ENCODE measurements at places on chromosomes 4 and X.

DNA sequence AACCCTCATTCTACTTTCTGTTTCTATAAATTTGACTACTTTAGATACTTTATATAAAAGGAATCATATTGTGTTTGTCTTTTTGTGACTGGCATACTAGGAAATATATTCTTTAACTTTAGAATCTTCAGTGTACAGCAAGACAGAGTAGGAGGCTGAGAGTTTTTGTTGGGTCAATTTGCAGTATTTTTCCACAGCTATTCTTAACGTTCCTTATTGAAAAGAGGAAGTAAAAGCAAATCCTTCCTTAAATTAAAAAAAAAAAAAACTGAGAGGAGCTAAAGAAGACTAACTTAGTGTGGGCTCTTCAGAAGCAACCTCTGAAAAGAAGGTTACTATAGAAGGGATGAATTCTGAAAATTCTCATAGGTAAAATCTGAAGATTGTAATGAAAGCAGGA lies 1194.6 kb downstream of the ADGRL3 start:
- DNase-seq = no peak

DNA sequence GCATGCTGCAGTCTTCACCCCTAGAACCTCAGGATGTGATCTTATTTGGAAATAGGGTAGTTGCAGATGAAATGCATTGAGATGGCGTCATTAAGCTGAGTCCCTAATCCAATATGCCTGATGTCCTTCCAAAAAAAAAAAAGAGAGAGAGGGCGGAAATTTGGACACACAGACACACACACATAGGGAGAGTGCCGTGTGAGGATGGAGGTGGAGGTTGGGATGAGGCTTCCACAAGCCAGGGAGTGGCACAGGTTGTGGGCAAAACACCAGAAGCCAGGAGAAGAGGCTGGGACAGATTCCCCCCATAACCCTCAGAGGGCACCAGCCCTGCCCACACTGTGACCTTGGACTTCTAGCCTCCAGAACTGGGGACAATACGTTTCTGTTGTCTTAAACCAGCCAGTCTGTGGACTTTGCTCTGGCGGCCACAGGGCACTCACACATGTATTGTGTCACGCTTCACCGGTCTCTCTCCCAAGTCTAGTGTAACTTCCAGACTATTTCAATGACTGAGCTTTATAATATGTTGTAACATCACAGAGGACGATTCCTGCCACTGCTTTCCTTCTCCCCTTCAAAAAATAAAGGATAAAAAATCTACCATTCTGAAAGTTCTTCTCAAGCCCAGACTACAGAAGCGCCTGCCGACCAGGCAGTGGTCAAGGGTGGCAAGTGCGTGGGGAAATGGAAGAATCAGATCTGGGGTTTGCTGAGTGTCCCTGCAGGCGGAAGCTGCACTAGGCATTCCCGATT lies 35.8 kb upstream of the MAN2B2 start:
- no peak for DNase-seq

- DNase-seq = no peak
Measured at GRCh38 chrX:107704181-107704580, 71.4 kb downstream of the TSC22D3 start.

DNA sequence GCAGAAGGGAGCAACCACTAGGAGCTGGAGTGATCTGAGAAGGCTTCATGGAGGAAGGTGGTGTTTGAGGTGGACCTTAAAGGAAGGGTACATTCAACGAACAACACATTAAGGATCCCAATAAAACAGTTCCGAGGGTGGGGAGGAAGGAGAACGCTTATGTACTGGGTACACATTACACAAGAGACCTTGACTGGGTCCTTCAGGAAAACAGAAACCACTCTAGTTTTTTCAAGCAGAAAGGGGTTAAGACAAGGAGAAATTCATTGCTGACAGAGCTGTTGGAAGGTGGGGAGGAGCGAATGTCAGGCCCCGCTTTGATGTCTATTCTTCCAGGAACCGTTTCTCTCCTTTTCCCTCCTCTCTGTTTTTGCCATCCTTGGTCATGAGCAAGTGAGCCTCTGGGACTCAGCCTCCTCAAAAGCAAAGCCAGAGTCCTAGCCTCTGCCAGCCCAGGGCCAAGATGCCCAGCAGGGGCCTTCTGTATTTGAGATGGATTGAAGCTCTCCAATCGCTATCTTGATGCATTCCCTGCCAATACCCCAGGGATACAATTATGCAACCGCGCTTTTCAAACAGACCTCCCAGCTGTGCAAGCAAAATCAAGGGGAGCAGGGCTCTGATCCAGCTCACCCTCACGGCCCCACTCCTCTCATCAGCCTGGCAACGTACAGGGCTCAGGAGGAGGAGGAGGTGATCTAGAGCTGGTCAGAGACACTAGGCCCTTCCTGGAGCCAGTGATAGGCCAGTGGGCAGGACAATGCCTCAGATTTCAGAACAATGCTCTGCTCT lies 48.4 kb downstream of the ZBTB49 start:
- DNase-seq = no peak

DNA sequence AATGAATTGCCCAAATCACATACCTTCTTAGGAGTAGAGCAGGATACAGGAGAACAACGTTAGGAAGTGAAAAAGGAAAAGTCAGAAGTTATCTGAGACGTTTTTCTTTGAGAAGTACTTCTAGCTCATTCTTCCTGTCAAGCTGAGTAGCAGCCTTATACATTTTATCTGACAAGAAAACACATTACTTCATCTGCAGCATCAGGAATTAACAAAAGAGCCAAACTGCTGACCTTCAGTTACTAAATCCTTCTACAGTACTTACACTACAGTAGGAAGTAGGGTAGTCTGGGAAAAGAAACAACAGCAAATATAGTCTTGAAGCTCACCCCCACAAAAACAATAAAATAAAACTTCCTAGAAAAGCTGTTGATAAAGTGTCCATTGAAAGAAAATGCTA lies 57.0 kb downstream of the ATP11C start:
- DNase-seq = no peak

GRCh38 chrX:150841456-150842197 lies 56.8 kb downstream of the CD99L2 start:
- no peak for DNase-seq

- no peak for DNase-seq
Measured at GRCh38 chr4:118224243-118224829, 128.5 kb downstream of the PRSS12 start.

- no peak for DNase-seq
Measured at GRCh38 chrX:13005661-13006473, 31.0 kb downstream of the TMSB4X start.

DNA sequence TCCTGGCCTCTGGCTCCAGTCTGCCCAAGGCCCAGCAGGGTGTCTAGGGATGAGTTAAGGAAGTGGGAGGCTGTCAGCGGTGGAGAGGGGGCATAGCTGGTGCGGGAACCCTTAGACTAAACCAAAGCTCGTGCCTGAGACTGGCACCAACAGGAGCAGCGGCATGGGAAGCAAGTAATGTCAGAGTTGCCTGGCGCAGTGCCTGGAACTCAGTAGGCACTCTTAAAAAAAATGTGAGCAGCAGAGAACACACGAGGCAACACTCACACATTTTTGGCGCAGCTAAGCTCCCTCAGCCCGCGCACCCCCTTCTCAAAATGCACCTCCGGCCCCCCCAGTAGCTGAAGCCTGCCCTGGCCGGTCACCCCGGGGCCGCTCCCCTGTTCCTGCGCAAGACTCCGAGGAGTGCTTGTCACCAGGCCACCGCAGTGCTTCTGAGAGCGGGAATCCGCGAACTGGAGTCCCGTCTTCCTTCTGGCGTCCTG lies 583 bp downstream of the GABRE start:
- no peak for DNase-seq

DNA sequence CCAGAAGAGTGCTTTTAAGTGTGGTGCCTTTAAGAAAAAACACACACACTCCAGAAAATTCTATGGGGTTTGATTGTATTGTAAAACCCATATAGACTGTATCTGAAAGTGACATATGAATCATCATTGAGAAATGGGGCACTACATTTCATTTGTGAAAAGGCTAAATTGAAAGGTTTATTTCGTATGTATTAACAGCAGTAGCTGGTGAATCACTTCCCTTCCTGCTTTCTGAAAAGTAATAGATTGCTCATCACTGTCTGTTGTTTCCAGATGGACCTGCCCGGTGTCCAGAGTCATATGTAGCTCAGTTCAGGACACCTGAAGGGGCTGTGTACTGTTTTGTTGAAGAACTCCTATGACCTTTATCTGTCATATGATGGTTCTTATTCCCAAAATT lies 28.1 kb upstream of the HPRT1 start:
- DNase-seq = no peak

GRCh38 chr4:185711726-185712125 lies 100.3 kb downstream of the SORBS2 start:
- DNase-seq = no peak

GRCh38 chr4:732911-733630 lies 27.4 kb downstream of the PCGF3 start:
- DNase-seq = no peak

DNA sequence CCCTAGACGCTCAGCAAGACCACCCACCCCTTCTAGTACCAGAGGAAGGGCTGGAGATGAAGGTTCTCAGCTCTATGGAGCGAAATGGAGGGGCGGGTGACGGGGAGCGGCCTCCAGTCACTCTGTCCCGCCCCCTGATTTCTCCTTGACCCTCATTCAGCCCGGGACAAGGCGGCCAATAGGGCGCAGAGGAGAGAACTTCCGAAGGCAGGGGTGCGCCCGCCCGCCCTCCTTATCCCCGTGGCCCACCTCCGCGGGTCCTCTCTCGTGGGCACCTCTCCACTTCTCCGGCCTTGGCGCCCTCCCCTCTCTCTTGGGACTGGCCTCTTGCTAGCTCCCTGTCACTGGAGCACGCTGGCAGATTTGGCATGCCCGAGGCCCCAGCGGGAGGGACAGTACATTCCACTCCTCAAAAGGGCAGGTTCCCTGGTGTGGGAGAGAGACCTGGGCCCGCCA lies 1.1 kb upstream of the SEPTIN6 start:
- DNase-seq = no peak

DNA sequence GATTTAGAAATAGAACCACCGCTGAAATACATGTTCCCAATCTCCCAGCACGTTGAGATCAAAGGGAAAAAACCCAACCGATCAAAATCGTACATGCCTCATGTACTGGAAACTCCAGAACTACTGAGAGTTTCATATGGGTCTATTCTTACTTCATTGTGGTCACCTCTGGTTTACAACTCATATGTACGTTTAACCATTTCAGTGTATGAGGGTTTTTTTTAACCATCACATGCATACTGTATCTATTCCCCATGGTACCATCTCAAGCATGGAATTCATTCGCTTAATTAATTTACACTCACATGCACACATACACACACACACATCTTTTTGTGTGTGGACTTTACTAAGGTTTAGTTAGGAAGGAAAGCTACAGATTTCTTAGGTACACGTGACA lies 46.0 kb upstream of the CLNK start:
- no peak for DNase-seq

- no peak for DNase-seq
Measured at GRCh38 chr4:8275548-8275910, 6.0 kb downstream of the HTRA3 start.

- no peak for DNase-seq
Measured at GRCh38 chr4:114108869-114109268, 129.4 kb upstream of the ARSJ start.

GRCh38 chr4:150258569-150258968 lies 180.3 kb downstream of the DCLK2 start:
- no peak for DNase-seq

DNA sequence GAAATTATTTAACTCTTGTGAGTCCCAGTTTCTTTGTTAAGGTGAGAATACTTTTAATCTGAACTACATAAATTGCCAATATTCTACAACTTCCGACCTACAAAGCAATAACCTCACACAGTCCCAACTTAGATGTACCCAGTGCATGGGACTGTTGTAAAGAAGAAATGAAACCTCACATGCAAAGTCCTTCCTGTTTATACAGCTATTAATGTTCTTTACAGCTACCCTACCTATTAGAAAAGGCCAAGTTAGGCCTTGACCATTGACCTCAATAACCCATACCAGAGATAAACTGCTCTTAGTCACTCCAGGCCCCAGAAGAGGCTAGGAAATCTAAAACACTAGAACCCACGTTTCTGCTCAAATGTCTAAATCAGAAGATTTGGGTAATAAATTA lies 920.1 kb upstream of the TENM3 start:
- no peak for DNase-seq

GRCh38 chr4:21226637-21227538 lies 526.6 kb downstream of the PACRGL start:
- no peak for DNase-seq

DNA sequence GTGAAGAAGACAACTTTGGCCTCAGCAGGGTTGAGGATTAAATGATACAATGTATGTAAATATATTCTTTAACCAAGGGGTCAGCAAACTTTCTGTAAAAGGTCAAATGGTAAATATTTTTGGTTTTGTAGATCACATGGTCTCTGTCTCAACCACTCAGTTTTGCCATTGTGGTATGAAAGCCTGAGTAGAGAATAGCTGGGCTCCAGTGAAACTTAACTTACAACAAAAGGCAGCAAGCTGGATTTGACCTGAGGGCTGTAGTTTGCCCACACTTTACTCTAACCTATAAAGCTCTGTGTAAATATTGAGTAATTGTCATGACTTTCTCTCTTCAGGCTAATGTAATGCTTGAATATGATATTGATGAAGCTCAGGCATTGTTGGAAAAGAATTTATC lies 19.6 kb downstream of the VBP1 start:
- no peak for DNase-seq

DNA sequence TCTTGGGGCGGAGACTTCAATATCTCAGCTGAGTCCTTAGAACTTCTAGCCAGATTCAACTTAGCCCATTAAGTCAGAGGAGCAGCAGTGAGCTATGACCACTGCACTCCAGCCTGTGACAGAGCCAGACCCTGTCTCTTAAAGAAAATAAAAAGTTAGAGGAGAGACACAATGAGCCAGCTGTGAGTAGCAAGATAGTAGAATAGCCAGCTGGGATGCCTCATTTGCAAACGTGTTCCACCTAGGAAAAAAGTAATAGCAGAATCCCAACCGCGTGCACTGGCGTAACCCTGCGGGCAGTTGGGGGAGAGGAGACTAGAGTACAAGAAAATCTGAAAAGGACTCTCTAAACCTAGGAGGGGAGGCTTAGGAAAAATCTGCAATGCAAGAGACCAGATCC lies 133.2 kb upstream of the ANXA3 start:
- no peak for DNase-seq

DNA sequence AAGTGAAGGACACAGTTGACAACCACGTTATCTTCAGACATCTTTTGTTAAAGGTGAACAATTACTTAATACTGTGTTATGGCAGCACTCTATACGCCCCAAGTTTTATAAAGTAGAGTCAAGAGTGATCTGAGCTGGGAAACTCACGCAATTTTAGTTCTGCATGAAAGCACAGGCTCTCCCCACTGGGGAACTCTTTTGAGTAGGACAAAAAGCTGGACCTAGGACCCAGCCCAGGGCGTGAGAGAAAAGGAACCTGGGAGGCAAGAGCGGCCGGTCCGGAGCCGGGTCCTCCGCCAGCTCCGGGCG lies 152.6 kb upstream of the SLC4A4 start:
- DNase-seq = no peak

DNA sequence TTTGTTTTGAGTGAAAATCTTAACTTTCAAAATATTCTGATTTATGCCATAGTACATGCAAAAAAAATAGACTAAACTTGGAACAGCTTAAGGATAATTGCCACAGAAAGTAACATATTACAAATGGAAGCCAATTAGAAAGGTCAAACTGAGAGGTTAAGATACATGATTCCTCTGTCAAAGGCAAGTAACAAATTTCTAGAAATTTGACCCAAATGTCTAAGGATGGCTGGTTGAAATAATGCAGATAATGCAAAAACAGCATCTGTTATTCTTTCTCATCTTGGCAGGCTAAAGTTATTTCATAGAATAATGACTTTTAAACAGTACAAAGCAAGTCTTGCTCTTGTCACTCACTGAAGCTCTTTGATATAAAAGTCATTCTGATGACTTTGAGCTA lies 10.5 kb downstream of the FGF5 start:
- no peak for DNase-seq
